ENCODE measurements at places on chromosomes 7 and 10.
A peak's percentile ranks its signal among the peaks of the same experiment; 100 is the strongest.

GRCh38 chr7:65269150-65269856 lies 104.4 kb upstream of the ZNF92 start:
- DNase-seq, result peak; percentile 76

GRCh38 chr10:118452098-118452497 lies 110.0 kb upstream of the FAM204A start:
- no peak for DNase-seq

DNA sequence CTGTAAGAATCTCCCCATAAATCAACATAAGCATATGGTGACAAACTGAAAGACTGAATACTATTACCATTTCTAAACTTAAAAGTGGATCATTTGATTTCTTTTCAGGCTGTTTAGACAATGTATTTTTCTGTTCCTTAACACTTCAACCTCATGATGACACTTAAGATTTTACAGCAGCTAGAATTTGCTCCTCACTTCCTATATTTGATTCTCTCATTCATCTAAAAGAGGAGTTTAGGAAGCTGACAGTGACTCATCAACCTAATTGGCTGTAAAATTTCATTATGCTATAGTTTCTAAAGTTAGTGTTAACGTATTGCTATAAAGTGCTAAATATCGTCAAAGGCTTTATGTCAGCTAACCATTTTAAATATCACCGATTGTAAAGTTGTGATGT lies 478.7 kb downstream of the GRM8 start:
- no peak for DNase-seq

DNA sequence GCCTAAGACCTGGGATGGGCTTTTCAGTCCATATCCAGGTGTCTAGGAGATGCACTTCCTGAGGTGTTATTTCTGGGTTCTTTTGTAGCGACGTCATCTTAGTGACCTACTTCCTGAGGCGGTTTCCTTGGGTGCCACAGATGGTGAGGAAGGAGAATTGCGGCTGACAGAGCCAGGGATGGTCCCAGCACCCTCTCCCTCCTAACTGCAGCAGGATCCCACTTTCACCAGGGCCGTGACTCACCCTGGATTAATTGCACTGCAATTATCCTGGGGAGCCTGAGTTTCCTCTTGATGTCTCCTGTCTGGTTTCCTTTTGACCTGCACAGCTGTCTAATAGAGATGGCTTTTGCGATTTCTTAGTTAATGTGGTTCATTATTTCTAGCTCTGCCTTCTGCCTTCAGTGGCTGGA lies 271.7 kb downstream of the TCF7L2 start:
- DNase-seq, result no peak

DNA sequence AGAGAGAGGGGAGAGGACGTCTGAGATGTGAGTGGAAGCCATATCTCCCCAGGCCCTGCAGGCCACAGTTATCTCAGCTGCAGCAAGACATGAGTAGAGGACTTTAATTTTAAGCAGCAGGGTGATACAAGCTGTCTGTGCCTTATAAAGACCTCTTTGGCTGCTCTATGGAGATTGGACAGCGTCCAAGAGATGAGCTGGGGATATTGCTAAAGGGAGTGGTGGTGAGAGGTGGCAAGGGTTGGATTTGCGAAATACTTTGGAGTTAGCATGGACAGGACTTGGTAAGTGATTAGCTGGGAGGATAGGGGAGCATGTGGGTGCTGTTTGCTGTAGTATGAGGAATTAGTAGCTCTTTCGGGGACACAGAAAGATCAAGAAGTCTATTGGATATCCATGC lies 191.8 kb downstream of the CACNB2 start:
- DNase-seq, result no peak

GRCh38 chr7:55306331-55306730 lies 58.8 kb upstream of the LANCL2 start:
- no peak for DNase-seq

- peak; percentile 78 for DNase-seq
Observed at GRCh38 chr10:91551856-91552255, 81.0 kb downstream of the PPP1R3C start.

DNA sequence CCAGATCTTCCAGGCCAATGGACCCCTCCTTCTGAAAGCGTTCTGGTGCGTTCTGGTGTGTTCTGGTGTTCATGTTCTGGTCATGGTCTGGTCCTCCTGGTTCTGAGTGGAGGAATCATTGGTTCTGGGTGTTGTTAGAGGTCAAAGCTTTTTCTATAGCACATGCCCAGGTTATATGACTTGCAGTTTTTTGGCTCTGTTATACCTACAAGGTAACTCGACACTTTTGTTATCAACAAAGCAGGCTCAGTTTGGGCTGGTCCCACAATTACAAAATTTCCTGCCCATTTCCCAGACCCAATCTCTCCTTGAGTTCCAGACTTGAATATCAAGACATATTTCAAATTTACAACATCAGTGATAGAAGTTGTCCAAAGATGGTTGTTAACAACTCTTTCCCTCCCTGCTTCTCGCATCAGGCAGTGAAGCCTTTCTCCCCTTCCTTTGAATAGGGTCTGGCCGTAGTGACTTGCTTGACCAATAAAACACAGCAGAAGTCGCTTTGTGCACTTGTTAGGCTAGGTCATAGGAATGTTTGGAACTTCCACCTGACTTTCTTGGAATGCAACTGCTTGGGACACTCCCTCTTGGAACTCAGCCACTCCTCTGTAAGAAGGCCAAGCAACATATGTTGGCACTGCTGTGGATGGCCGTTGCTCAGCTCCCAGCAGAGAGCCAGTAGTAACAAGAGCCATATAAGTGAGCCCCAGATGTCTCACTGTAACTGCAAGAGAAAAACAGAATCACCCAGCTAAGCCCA lies 83.1 kb upstream of the STEAP1B start:
- DNase-seq, result peak; percentile 91

DNA sequence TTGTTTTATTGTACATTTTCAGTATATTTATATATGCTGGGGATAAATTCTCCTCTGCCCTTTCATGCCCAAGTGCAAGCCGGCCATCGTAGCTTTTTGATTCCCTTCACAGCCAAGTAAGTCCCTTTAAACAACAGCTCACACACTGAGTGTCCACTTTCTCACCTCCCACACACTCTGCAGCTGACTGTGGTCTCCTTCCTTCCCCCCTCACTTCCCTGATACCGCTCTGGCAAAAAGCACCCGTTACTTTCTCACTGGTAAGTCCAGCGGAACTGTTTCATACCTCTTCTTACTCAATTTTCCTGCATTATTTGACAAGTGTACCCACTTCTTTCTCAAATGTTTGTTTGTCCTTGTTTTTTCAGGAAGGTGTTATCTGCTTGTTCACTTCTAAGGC lies 35.2 kb downstream of the MGAM start:
- no peak for DNase-seq

DNA sequence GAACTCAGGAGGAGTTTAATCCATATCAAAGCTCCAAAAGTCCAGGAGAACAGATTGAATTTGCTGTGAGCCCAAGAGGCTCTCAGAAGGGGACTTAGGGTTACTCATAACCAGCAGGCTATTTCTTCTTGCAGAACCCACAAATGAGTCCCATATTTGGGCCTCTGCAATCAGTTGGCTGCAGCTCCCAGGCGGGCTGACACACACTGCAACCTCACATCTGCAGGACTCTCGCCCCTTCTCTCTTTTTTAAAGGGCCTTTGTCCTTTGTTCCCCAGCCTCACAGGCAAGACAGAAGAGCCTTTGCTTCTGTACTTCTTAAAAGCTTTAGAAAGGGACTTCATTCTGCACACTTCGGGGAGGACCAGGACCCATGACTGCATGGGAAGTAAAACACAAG lies 26.7 kb downstream of the CREB3L2 start:
- DNase-seq, result no peak
